ENCODE measurements at places on chromosomes 2 and 18.

DNA sequence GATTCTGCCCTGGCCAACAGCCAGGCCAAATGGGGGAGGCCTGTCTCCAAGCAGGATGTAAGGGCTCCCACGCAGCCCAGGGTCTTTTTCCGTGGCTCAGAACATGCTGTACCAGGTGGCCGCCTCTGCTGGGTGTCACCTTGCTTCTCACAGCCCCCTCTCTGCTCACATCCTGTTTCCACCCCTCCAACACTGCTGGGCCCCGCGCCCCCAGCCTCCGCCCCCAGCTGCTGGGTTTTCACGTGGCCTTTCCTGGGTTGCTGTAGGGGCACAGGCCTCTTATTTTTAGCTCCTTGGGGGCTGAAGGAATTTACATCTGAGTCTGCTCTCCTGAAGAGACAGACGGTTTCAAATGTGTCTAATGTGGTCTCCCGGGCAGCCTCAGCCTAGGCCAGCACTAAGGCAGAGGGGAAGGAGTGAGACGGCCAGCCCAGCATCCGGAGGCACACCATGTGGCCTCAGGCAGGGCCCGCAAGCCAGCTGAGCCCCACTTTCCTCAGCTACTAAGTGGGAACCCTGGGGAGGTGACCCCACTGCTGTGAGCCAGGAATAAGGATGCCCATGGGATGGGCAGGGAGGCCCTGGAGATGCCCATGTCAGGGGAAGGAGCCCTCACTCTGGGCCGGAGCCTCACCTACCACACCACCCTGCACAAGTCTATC is 18.7 kb upstream of the DUSP2 start:
- ATAC-seq, result no peak

DNA sequence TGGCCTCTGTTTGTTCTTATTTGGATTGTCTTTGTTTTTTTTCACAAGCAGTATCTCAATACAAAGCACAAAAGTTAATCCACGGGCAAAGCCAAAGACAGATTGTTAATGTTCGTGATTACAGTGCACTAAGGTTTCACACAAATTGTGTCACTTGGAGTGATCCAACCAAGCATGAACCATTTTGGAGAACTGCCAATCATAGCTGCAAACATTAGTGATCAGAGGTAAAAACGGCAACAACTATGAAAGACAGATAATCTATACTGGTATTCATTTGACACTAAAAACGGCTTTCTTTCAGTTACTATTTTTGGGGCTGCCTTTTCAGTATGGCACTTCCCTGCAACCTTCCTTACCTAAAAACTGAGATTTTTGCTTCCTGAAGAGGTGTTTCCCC is 213.1 kb upstream of the GULP1 start:
- no peak for ATAC-seq

DNA sequence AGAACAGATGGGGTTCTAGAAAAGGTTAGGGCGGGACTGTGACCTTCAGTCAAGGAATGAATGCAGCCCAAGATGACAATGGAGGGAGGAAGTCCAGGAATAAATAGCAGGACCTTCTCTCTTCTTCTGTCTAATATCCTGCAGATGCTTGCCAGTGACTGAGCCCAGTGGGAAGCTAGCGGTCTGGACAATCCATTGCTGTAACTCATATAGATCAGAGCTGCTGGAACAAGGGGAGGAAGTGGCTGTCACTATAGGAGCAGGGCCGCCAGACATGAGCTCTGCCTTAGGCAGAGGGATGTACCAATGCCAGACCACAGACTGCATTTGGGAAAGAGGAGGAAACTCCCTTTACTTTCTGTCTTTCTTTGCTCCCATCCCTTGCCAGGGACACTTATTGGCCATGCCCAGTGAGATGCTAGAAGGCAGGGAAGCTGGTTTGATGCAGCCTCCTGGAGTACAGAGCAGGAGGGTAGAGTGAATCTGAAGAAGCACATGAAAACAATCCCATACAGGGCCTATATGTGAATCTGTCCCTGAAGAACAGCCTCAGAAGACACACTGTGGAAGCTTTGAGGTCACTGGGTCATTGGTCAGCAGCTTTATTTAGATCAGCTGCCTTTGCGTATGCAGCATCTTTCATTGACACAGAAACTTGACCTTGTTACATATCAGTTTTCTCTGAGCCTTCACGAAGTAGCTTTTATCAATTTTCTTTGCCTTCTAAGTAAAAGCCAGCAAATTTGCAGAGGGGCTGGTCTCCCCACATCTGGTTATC is 65.4 kb downstream of the CCDC85A start:
- no peak for ATAC-seq

GRCh38 chr2:142796161-142796560 is 81.3 kb upstream of the KYNU start:
- ATAC-seq, result no peak

- ATAC-seq, result no peak
Observed at GRCh38 chr2:85246348-85246747, 81.4 kb downstream of the TGOLN2 start.

Measured in gastroesophageal sphincter (tissue), 4 donors.